Gastrocnemius medialis (tissue), 4 donors: ENCODE measurements at places on chromosomes 5 and 9. TPM values are rescaled to one million over a fixed set of nuclear protein-coding genes. Genes with fewer than 3 reads are reported as not detected.
A peak's percentile ranks its signal among the peaks of the same experiment; 100 is the strongest.

GRCh38 chr5:40071870-40072269 is 607.8 kb upstream of the PTGER4 start:
- no peaks in the 10 kb centered on the region for H3K27me3 ChIP-seq
- H3K36me3 ChIP-seq = no peaks in the 10 kb centered on the region
- H3K4me1 ChIP-seq = no peaks in the 10 kb centered on the region
- DNase-seq = no peak

DNA sequence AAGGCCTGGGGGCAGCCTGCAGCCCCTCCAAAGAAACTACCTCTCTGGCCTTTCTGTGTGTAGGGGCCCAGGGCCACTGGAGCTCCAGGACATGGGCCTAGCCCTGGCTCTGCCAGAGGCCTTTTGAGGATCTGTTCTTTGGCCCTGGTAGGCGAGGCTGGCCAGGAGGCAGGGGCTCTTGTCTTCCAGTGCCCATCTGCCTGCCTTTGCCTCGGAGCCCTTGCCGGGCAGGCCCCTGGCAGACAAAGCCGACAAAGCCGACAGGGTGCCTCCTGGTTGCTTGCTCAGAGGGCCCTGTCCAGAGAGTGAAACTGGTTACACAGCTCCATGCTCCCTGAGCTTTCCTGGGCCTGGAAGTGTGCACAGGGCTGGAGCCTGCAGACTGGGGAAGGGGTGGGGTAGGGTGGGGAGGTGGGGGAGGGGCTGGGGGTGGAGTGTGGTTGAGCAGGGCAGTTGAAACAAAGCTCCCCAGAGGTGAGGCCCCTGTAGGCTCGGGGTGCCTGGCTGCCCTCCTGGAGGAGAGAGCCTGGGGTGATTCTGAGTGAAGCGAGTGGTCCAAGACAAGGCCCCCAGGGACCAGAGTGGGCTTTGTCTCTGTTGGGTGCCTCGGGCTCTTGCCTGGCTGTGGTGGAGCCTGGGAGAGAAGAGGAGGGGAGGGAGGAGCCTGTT is 29.3 kb downstream of the PTPA start:
- H3K27me3 ChIP-seq = no peaks in the 10 kb centered on the region
- DNase-seq = peak; percentile 46
- H3K27ac ChIP-seq = peak overlapping the region; percentile 95
- H3K4me1 ChIP-seq = peaks cover 78% of the 10 kb centered on the region

- H3K27me3 ChIP-seq = no peaks in the 10 kb centered on the region
- DNase-seq = no peak
- no peaks in the 10 kb centered on the region for H3K4me1 ChIP-seq
- no peak overlapping the region for H3K27ac ChIP-seq
- H3K4me3 ChIP-seq = no peak overlapping the region
Observed at GRCh38 chr9:105968811-105969466, 274.6 kb downstream of the TMEM38B start.

- no peak overlapping the region for H3K4me3 ChIP-seq
- DNase-seq = no peak
- no peaks in the 10 kb centered on the region for H3K36me3 ChIP-seq
- no peaks in the 10 kb centered on the region for H3K27me3 ChIP-seq
- no peaks in the 10 kb centered on the region for H3K4me1 ChIP-seq
Observed at GRCh38 chr9:84804951-84805694, 135.6 kb downstream of the NTRK2 start.

Gene ADAMTS2
- 1.3 TPM for total RNA-seq

GRCh38 chr5:27708534-27708933 is 670.1 kb upstream of the CDH9 start:
- H3K36me3 ChIP-seq = no peaks in the 10 kb centered on the region
- DNase-seq = no peak
- H3K4me3 ChIP-seq = no peak overlapping the region
- H3K4me1 ChIP-seq = no peaks in the 10 kb centered on the region
- no peak overlapping the region for H3K27ac ChIP-seq

GRCh38 chr5:38695021-38695958 is 138.8 kb upstream of the LIFR start:
- H3K4me3 ChIP-seq = no peak overlapping the region
- no peaks in the 10 kb centered on the region for H3K27me3 ChIP-seq
- peaks cover 10% of the 10 kb centered on the region for H3K4me1 ChIP-seq
- no peak overlapping the region for H3K27ac ChIP-seq
- H3K36me3 ChIP-seq = no peaks in the 10 kb centered on the region
- no peak for DNase-seq

GRCh38 chr5:74146796-74147195 is 493.7 kb downstream of the ENC1 start:
- no peaks in the 10 kb centered on the region for H3K4me1 ChIP-seq
- H3K4me3 ChIP-seq = no peak overlapping the region
- no peaks in the 10 kb centered on the region for H3K36me3 ChIP-seq
- no peak overlapping the region for H3K27ac ChIP-seq
- H3K27me3 ChIP-seq = no peaks in the 10 kb centered on the region

GRCh38 chr5:141681695-141682641 is at the start of gene ARAP3:
Gene ARAP3, minus strand, starts transcription at chr5:141682230. Its CDS starts 1,744 bp downstream, at chr5:141680486.
- H3K4me1 ChIP-seq = no peaks in the 10 kb centered on the region
- peak within 1 kb of the TSS; percentile 75 for H3K27ac ChIP-seq
- DNase-seq = peak; percentile 33

Gene PCDHB16
- 2.2 TPM for total RNA-seq

DNA sequence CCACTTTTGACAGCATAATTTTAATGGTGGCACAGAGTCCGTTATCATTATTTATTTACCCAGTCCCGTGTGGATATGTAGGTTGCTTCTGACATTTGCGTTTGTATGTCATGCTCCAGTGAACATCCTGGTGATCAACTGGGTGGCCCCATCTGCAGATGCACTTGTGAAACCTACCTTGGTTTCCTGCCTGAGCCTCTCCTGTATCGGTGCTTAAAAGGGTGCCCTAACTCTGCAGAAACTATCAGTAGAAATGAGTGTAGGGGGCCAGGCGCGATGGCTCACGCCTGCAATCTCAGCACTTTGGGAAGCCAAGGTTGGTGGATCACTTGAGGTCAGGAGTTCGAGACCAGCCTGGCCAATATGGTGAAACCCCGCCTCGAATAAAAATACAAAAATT is 92.1 kb upstream of the IER5L start:
- H3K27ac ChIP-seq = no peak overlapping the region
- H3K27me3 ChIP-seq = no peaks in the 10 kb centered on the region
- no peak overlapping the region for H3K4me3 ChIP-seq

Gene ZFR
- total RNA-seq = 89.8 TPM

- no peaks in the 10 kb centered on the region for H3K27me3 ChIP-seq
- no peak for DNase-seq
- no peak overlapping the region for H3K27ac ChIP-seq
- H3K36me3 ChIP-seq = no peaks in the 10 kb centered on the region
Observed at GRCh38 chr5:138282920-138283742, 8.7 kb upstream of the GFRA3 start.

GRCh38 chr9:17013010-17013409 is 121.8 kb upstream of the CNTLN start:
- no peaks in the 10 kb centered on the region for H3K4me1 ChIP-seq
- H3K27ac ChIP-seq = no peak overlapping the region
- no peak for DNase-seq
- no peak overlapping the region for H3K4me3 ChIP-seq
- H3K27me3 ChIP-seq = no peaks in the 10 kb centered on the region
- H3K36me3 ChIP-seq = no peaks in the 10 kb centered on the region

GRCh38 chr5:147819261-147819770 is 12.2 kb downstream of the SPINK1 start:
- no peak overlapping the region for H3K27ac ChIP-seq
- no peaks in the 10 kb centered on the region for H3K27me3 ChIP-seq
- no peaks in the 10 kb centered on the region for H3K36me3 ChIP-seq
- DNase-seq = no peak

Gene NUTM2F
- total RNA-seq = not detected

Gene HAVCR2
- 5.0 TPM for total RNA-seq

Gene FSTL4
- not detected for total RNA-seq

DNA sequence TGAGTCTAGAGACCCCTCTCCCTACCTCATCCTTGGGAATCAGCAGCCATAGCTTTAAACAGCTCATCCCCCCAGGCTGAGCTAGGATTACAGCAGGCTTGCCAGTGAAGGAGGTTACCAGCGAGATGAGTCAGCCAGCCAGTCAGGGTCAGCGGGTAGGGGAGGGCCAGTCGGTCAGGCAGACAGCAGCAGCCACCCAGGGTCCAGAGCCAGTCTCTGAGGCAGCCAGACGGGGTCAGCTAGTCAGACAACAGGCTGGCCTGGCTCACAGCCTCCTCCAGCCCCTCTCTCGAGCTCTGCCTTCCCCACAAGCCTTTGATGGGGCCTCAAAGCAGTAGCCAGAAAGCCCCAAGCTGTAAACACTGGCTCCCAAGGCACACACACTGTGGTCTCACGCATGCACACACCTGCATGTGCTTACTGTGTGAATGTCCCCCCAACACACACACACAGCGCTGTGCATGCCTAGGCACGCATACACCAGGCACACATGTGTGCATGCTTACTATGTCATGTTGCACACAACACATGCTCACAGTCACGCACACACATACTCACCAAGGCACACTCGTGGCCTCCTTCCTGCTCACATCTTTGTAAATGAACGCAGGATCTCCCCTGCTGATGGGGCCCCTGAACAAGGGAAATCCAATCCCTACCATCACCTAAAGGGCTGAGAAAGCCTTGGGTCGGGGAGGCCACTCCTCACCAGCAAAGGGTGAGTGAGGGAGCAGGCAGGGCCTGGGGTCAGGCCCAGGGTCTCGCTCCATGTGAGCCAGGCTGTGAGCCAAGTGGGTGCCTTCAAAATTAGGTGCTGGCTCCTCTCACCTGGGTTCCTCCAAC is 28.2 kb upstream of the CPLX2 start:
- DNase-seq = no peak
- H3K36me3 ChIP-seq = no peaks in the 10 kb centered on the region
- no peaks in the 10 kb centered on the region for H3K4me1 ChIP-seq

DNA sequence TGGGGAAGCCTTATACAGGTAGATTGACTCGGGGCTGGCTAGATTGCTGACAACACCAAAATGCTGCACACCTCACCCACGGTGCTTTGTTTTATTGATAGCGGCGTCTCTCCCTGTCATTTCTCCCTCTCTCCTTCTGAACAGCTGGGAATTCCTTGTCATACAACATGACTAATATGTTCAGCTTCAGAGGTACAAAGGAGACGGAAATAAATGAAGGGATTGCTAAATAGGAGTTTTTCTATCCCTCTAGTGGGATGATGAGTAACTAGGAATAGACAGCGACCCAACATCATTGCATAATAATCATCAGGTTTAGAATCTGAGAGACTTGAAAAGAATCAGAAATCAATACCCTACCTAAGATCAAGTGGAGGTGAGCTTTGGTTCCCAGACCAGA is 337.7 kb upstream of the PANK3 start:
- peaks cover 5% of the 10 kb centered on the region for H3K27me3 ChIP-seq
- no peak overlapping the region for H3K4me3 ChIP-seq
- DNase-seq = no peak
- H3K4me1 ChIP-seq = no peaks in the 10 kb centered on the region

DNA sequence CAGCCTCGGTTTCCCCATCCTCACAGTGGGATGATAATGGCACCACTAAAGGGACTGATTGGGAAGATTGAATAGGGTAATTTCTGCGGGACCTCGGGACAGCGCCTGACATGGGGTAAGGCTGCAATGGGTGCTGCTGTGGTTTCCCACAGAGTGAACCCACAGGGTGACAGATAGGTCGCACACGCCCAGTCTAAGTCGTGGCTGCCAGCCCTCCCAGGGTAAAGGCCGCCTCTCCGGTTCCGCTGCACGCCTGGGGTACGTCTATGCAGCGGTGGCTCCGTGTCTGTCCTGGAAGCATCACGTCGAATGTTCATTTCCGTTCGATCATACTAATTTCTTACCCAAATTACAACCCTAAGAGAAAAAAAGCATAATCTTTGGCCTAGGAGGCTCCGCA is 631 bp downstream of the CFAP77 start:
- peaks cover 62% of the 10 kb centered on the region for H3K27me3 ChIP-seq
- peak overlapping the region; percentile 50 for H3K4me3 ChIP-seq
- no peak overlapping the region for H3K27ac ChIP-seq
- no peaks in the 10 kb centered on the region for H3K36me3 ChIP-seq
- H3K4me1 ChIP-seq = peaks cover 15% of the 10 kb centered on the region

- DNase-seq = no peak
- H3K36me3 ChIP-seq = peaks cover 11% of the 10 kb centered on the region
- no peak overlapping the region for H3K4me3 ChIP-seq
Observed at GRCh38 chr5:138948471-138949222, 73.5 kb upstream of the LRRTM2 start.
